ENCODE measurements at places on chromosomes 3 and 15.

- DNase-seq: no peak
These were observed 60.0 kb upstream of the SYN2 start for GRCh38 chr3:11944052-11944673.

DNA sequence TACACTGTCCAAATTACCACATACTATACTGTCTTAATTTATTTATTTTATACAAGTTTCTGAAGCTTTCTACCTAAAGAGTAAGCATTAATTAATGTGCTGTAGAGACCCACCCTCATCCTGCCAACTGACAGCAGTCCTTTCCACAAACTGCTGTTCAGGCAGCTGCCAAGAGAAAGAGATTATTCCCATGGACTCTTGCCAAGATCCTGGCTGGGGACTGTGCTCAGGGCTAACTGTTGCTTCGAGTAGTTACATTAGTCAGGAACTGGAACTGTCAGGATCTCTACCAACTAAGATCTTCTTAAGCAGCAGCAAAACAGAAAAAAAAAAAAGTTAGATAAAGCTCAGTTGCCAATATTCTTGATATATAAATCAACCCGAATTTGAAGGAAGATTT lies 398.8 kb downstream of the MECOM start:
- no peak for DNase-seq

DNA sequence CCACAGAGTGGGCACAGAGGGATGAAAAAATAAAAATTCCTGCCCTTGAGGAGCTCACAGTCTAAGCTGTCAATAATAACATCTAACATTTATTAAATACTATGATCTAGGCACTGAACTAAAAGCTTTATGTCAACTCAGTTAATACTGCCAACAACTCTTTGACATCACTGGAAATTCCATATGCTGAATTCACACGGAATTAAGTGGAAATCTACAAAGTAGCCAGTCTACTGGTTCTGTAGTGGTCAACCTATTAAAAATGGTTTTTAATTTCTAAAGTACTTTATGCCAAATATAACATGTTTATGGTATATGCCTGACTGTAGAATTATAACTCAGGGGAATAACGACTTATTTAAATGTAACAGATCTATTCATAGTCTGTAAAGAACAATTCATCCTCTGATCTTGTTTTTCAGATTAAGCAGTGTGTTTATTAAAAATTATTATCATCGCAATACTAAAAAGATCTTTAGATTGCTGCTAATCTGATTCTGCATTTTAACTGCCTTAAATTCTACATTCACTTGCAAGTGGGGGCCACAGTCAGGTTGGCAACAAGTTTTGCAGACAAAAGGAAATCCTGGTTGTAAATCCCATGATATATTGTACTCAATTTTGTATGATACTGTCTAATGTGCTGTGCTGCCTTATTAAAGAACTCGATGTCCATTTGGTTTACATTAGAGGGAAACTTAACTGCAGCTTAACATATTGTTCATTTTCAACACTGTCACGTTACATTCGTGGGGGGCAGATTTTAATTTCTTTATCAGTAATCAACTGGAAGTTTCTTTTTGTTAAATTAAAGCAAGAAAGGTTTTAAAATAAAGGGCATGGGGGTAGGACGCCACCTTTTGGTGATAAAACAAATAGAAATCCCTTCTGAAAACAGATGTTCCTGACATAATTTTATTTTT lies 2.6 kb upstream of the FOXP1 start:
- no peak for DNase-seq

DNA sequence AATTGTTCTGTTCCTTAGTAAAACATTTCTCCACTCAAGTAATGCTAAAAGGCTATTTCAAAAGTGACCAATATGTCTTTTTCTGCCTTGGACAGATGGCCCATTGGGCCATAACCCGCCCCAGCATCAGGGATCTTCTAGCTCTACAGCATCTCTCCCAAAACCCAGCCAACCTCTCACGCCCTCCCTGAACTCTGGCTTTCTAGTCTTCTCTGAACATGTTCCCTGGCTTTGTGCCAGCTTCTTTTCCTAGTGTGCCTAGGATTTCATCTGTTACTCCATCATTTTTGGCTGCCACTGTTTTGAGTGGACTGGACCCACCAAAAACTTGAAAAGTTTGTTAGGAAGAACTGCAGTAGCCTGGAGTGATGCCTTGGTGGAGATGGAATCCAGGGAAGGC lies 30.7 kb downstream of the TRPM1 start:
- no peak for DNase-seq

DNA sequence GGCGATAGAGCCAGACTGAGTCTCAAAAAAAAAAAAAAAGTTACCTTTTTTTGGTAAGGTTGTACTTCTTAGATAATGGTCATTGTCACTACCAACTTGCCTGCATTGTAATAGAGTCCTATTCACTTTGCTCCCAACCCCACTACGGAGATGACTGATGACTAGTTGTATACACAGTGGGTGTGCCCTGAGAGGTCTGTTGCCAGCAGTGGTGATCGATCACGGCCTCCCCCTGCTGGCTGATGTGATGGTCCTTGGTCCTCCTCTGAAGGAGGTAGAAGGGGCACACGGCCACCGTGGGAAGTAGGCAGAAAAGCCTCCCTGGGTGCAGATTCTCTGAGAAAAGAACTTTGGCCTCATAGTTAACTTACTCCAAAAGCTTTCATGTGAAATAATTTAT lies 10.7 kb downstream of the GCNT3 start:
- no peak for DNase-seq

- no peak for DNase-seq
These were observed 7.9 kb upstream of the SOX2 start for GRCh38 chr3:181703601-181704420.

DNA sequence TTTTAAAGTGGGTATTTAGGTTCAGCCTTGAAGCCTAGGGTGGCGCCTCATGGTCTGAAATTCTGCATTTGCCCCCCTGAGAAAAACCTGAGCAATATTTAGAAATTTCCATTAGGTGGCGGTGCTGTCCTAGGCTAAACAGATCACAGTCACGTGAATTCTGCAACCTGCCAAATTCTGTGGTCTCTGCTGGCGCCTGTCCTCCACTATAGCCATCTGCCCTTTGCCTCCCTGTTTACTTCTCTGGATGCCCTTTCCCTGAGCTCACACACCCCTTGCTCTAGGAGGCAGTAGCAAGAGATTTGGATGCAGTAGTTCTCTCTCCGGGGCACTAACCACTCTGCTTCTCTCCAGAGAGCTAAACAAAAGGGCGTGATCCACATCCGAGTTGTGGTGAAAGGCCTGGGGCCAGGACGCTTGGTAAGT lies 9.1 kb downstream of the MRPS11 start:
- DNase-seq: no peak

GRCh38 chr3:15873415-15873814 lies 75.6 kb upstream of the ANKRD28 start:
- DNase-seq: no peak

All from posterior vena cava (tissue), 2 donors.